Activated CD8-positive, alpha-beta T cell treated with anti-CD3 and anti-CD28 coated beads, Interleukin-2, amount 10 ng/mL, durations not matched to agents 7 days and 5 days (primary cell): ENCODE measurements at places on chromosomes 12 and 14.

- DNase-seq, result no peak
Observed at GRCh38 chr12:66304296-66304900, 2.1 kb downstream of the HELB start.

- no peak for DNase-seq
Observed at GRCh38 chr14:51368721-51369163, 128.7 kb downstream of the TMX1 start.

GRCh38 chr14:63890553-63890952 is 37.7 kb downstream of the SYNE2 start:
- DNase-seq, result no peak

- no peak for DNase-seq
Observed at GRCh38 chr12:33589576-33590114, 150.0 kb upstream of the SYT10 start.

- no peak for DNase-seq
Observed at GRCh38 chr12:1499351-1499750, 95.0 kb downstream of the FBXL14 start.

DNA sequence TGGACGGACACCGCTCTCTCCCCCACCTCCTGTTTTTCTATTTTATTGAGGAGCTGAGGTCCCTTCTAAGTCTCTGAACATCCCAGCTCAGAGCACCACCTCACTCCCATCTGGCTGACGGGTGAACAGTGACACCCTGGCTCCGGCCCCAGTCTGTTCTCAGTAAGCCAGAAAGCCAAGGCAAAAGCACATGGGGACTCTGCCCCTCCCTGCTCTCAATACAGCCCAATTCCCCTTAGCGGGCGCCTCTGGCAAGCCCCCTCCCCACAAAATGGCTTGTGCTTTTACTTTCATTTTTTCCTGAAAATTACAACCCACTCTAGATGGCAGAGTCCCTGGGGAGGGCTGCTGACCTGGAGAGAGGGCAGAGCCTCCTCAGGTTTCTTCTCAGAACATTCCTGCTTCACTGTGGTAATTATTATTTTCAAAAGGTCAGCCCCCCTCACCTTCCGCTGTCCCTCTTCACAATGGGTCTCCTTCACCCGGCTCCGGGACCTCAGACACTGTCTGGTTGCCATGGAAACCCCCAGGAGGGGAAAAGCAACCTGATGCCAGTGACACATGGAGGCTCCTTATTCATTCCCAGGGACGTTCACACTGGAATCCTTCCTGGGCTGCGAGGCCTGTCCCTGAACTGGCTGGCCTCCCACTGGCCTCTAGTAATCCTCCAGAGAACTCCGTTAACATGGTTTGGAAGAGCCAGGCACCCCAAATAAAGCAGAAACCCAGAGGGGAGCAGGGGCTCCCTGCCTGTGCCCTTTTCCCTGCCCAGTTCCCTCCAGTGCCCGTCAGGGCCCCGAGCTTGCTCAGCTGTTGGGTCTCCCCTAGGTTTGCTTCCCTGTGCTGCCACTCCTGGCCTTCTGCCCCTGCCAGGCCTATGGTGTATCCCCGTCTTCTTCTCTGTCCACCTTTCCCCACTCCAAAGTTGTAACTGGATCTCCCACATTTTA is 15.9 kb downstream of the COL2A1 start:
- DNase-seq, result no peak

- no peak for DNase-seq
Observed at GRCh38 chr12:103697971-103698751, 111.1 kb downstream of the STAB2 start.

- no peak for DNase-seq
Observed at GRCh38 chr12:11725686-11726085, 76.2 kb downstream of the ETV6 start.
